Osteocyte (in vitro differentiated cells): ENCODE measurements at places on chromosomes 3 and 15.

GRCh38 chr15:66425837-66426236 is 39.1 kb downstream of the MAP2K1 start:
- DNase-seq, result no peak

- DNase-seq, result no peak
Measured at GRCh38 chr3:105360003-105360402, 6.7 kb upstream of the ALCAM start.

GRCh38 chr3:32143849-32144757 is 37.7 kb downstream of the GPD1L start:
- no peak for DNase-seq

- DNase-seq, result no peak
Measured at GRCh38 chr3:88038566-88038965, 20.2 kb downstream of the CGGBP1 start.

DNA sequence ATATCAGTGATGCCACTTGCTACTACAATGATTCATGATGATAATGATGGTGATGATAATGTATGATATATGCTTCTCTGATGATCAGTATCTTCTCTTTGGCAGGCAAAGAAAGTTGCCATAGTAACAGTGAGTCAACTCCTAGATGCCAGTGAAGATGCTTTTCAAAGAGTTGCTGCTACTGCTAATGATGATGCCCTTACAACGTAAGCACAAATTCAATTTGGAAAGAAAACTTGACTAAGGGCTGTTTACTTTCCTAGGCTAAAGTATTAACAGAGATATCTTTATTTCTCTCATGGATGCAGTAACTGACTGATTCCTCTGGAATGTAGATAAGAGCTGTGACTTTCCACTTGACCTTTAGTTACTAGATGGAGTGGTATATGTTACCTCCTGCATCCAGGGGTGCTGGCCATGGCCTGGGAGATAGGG is 27.8 kb downstream of the ADGRG7 start:
- no peak for DNase-seq

DNA sequence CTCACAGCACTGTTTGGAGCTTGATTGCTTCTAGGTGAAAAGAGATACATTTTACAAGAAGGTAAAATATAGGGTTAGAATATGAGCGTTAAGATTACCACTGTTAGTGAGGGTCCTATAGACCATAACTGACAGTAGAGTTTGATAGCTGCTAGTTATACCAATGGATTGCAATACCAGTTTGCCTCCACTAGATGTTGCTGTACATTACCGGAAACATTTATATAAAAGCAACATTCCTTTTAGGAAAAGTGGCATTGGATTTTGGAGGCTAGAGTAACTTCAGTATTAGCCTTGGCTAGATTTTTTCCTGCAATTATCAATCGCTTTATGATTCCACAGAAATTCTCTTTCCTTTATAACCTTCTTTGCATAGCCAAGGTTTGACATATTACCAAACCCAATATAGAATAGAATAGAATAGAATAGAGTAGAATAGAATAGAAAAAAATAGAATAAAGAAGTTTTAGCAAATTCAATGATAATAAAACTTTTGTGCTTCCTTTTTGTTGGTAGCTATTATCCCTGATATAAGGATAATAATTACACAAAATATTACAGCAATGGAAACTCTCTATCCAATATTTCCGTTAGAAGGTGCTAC is 1093.6 kb upstream of the ALCAM start:
- DNase-seq, result no peak

DNA sequence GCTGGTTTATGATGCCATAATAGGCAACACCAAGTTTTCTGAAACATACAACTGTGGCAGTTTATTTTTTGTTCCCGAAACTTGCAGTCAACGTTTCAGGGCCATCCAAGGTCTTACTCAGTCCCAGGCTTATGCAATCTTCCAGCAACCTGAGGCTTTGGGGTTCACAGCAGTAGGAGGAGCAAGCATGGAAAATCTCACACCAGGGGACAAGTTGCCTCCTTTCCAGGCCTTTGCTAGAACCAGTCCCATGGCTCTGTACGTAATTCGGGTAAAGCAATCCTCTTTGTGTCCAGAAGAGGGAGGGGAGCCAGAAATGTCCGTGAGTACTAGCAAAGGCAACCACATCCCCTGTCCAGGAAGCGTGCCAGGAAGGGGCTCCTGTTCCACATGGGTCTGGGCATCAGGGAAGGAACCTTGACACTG is 4.7 kb upstream of the FAM240A start:
- DNase-seq, result peak; percentile 70

DNA sequence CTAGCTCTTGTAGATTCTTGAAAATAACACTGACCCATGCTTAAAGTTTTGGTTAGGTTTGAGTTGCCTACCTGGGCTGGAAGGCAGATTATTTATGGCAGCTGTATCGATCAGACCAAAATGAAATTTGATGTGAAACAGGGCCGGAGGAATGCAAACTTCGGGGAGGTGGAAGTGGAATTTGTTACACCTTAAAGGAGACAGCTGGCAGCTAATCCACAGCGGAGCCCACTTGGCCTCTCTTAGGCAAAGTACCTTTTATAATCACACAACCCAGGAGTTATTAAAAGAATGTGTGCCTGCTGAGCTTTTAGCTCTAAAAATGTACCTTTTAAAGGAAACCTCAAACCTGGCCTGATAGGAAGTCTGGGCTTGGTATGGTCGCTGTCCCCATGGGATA is 250.9 kb upstream of the TPM1 start:
- no peak for DNase-seq

DNA sequence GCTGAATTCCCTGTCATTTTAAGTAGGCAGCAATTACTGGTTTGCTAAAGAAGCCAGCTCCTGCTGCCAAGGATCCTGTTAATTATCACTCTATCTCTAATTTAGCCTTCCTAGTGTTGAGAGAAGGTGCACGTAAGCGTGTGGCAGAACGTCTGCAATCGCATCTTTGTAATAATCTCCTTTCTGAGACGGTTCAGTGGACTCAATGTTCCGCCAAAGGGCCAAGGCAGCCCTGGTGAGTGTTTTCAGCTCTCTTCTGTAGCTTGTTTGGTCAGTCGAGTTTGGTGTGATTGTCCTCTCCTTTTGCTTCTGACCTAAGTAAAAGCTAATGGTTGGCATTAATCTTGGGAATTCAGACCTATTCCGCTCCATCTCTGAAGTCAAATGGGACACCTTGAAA is 24.2 kb downstream of the MITF start:
- DNase-seq, result no peak

- no peak for DNase-seq
Measured at GRCh38 chr15:35596285-35596684, 50.3 kb upstream of the DPH6 start.

GRCh38 chr3:168094877-168095610 is 680 bp downstream of the GOLIM4 start:
- peak; percentile 85 for DNase-seq

DNA sequence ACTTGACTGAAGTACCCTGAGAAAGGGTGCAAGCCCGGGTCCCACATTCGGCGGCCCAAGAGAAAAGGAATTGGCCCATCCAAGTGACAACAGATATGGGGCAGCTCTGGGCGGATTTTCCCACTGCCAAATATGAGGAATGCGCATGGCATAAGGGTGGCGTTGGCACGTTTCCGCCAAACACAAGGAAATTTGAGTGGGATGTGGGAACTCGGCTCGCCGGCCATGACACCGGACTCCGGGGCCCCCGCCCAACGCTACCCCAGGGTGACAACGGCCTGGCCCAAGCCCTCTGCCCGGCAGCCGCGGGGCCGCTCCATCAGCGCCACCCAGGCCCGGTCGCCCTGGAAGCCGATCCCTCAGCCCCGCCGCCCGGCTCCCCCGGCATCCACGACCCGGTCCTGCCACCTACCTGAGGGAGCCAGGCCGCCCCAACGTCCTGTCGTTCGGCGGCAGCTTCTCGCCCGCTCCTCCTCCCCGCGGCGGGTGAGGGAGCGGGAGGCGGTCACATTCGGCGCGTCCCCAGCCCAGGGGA is 449 bp downstream of the RAF1 start:
- no peak for DNase-seq

DNA sequence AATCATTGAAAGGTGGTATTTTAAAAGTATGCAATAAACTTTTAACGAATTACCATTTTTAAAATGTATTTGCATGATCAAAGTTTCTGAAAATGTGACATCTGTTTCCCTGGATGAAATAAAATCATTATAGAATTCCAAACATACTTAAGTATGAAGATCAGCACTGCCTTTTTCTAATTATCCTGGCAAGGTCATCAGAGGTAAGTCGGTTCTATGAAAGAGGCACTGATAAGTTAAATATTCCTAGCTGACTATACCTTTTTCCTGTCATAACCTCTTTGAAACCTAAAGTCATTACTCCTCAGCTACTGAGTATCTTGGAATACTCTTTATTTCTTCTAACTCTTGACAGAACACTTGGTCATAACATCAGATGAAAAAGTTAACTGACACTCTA is 406.1 kb upstream of the ALCAM start:
- no peak for DNase-seq

DNA sequence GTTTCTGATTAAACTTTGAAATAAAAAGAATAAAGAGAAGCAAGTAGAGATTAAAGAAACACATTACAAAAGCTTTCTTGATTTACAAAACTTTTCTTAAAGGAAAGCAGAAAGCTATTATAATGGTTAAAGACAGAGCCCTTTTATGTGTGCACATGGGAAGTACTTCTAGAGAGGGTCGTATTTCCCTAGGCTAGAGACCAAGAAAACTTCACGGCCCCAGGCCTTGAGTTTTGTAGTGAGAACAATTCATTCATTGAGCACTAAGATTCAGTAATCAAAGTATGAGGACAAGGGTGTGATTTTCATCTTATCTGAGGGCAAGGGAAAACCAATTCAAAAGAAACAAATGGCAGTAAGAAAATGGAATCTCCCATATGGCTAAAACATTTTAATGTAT is 854.1 kb downstream of the ROBO1 start:
- no peak for DNase-seq

DNA sequence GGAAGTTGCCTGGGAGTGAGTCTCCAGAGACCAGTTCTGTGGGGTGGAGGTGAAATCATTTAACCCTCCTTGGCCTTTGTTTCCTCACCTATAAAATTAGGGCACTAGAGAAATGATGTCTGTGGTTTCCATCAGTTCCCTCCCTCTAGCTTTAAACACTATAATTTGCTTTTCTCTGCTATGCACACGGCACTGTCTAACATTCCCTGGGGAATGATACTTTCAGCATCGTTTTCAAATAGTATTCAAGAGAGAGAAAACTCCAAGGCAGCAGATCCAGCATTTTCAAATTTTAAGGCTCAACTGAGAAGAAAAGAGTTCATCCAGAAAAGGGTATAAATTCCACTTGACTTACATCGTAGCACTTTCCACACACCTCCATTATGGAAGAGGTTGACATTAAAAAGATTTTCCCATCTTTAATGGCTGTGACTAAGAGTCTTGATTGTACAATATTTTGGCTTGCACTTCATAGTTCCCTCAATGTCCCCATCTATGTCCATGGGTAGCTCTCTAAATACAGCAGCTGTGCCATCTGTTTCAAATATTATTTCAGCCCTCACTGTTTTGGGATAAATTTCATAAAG is 137.7 kb upstream of the ZPLD1 start:
- DNase-seq, result no peak

- no peak for DNase-seq
Measured at GRCh38 chr3:190608850-190609589, 95.1 kb downstream of the IL1RAP start.

DNA sequence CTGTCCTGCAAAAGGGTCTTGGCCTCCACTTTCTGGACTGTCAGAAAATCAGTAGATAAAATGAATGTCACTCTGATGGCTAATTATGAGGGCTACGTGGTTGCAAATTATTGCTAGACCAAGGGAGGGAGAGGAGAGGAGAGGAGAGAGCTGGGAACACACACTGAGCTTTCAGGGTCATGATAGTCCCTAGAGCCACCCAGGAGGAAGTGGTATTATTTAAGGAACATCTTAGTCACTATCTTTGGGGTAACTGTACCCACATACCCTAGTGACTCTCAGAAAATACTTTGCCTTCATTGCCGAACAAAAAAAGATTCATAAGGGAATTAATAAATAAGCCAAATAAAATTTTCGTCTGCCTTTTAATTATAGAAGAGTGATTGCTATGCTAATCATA is 642.3 kb upstream of the CFAP20DC start:
- DNase-seq, result no peak

GRCh38 chr3:152295806-152296205 is 27.1 kb downstream of the MBNL1 start:
- no peak for DNase-seq

- DNase-seq, result no peak
Measured at GRCh38 chr3:193297421-193297820, 56.4 kb downstream of the PLAAT1 start.

DNA sequence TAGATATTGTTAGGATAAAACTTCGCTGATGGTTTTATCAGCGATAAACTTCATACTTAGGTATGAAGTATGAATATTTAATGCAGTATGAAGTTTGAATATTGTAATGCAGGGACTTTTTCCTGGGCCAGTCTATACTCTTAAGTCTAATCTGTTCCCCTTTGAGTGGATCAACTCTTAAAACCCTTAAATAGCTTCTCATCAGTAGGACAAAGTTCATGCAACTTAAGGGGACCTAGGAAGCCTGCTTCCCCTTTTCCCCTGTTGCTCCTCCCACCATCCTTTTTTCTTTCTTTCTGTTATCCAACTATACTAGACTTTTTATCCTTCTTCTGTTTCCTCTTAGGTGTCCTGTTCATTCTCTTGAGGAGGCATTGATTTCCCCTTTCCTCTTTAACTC is 78.7 kb downstream of the MITF start:
- DNase-seq, result no peak

GRCh38 chr3:128395046-128395445 is 71.6 kb downstream of the DNAJB8 start:
- DNase-seq, result no peak
